Epithelial cell of proximal tubule (primary cell): ENCODE measurements at places on chromosomes 5 and 9.

GRCh38 chr5:134038138-134038537 is 33.4 kb upstream of the VDAC1 start:
- no peak for DNase-seq

GRCh38 chr5:176816043-176816745 is 5.8 kb downstream of the UNC5A start:
- DNase-seq: no peak

- no peak for DNase-seq
These were observed 81.0 kb downstream of the ADAMTS2 start for GRCh38 chr5:179264053-179264782.

DNA sequence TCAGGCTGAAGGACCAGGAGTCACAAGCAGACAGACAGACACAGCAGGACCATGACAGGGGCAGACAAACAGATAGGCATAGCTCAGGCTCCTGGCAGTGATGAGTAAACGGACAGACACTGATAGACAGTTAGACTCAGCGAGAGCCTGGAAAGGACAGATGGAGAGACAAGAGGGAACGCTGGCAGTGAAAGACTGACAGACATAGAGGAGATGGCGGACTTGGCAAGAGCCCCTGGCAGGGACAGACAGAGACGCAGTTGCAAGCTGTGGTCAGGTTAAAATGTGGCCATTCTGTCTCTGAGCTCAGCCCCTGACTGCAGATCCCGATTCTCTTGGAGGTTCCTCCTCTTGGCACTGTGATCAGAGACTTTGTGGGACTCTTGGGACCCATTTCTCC is 13.6 kb downstream of the CSF2 start:
- no peak for DNase-seq

DNA sequence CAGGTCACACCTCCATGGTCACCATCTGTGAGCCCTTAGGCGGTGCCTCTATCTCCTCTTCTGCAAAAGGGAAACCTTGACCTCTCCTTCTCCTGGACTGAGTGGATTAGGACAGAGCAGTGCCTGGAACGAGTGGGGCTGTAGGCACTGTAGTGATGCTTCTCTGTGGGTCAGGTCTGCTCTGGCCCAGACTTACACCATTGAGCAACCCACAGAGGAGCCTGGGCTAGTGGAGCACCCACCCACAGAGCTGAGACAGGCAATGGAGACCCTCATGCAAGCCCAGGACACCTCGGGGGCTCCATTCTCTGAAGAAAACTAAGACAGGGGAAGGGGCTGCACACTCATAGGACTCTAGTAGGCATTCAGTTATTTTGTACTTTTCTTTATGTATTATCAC is 400.6 kb downstream of the GADD45G start:
- DNase-seq: no peak

- no peak for DNase-seq
These were observed 71.8 kb downstream of the ANGPTL2 start for GRCh38 chr9:127050591-127051001.

GRCh38 chr5:172878933-172879752 is 45.1 kb downstream of the ERGIC1 start:
- no peak for DNase-seq
